ENCODE measurements at places on chromosomes 11 and 22. TPM values are rescaled to one million over a fixed set of nuclear protein-coding genes. Genes with fewer than 3 reads are reported as not detected.

The XKR3 gene
- total RNA-seq, result not detected

- peaks cover 20% of the 10 kb centered on the region for H3K36me3 ChIP-seq
- H3K4me3 ChIP-seq, result no peak overlapping the region
- peaks cover 12% of the 10 kb centered on the region for H3K4me1 ChIP-seq
- H3K27me3 ChIP-seq, result peaks cover 5% of the 10 kb centered on the region
These were observed 760 bp upstream of the MAPK8IP1 start for GRCh38 chr11:45884596-45885185.

DNA sequence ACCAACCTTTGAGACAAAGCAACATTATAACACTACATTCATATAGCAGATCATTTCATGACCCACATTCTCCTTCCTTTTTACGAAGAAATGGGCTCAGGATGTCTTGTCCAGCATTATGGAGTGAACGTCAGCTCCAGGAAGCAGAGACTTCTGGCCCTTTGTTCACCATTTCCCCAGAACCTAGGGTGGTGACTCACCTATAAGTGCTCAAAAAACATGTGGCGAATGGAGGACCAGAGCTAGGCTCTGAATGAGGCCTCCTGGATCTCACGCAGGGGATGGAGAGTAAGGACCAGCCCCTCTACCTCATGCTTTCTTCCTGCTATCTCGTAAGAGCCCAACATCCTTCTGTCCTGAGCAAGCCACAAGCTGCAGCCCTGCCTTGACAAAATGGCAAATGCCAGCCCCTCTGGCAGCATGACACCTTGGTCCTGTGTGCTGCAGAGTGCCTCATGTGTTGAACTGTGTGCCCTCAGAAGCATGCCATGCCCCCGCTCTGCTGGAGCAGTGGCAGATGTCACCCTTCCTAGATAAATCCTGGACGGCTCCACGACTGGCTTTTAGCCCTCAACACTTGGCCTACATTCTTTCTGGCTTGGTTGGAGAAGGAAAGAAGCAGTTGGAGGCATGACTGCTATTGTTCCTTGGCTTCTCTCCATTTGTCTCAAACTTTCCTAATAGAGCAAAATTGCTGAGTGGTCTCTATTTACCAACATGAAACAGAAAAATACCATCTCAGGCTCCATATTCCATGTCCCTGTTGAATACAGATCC, 6.5 kb upstream of the ST3GAL4 start:
- no peaks in the 10 kb centered on the region for H3K27me3 ChIP-seq
- no peak overlapping the region for H3K27ac ChIP-seq

DNA sequence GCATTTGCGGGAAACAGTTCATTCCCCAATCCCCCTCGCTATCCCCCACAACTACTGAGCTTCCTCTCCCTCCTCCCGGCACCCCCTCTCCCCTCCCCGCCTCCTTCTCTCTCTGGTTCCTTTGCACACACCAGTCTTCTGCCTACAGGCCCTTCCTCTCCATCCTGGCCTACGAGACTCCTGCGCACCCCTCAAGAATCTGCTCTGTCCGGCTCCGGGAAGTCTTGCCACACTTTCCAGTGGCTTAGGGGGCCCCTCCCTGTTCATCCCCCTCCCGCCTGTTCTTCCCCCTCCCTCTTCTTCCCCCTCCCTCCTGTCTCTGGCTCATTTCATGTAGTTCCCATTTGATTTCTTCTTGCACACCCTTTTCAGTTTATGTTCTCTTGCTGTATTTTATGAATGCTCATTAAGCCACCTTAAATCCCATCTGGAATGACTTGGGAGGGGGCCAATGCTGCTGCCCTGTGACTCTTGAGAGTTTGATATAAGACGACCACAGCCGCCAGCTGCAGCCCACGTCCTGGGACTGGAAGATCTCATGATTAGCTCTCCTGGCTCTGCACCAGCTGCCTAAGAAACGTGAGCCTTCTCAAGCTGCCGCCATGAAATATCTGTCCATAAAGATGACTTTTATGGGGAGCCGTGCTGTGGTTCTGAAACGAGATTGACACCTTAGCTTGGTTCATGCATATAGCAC, 50.9 kb downstream of the RPS6KA4 start:
- H3K4me1 ChIP-seq, result no peaks in the 10 kb centered on the region
- no peak overlapping the region for H3K27ac ChIP-seq
- H3K27me3 ChIP-seq, result no peaks in the 10 kb centered on the region
- no peak for DNase-seq
- H3K4me3 ChIP-seq, result no peak overlapping the region
- H3K36me3 ChIP-seq, result no peaks in the 10 kb centered on the region
